A172 (cell line): ENCODE measurements at places on chromosomes 1 and 21. TPM values are rescaled to one million over a fixed set of nuclear protein-coding genes. Genes with fewer than 3 reads are reported as not detected.

DNA sequence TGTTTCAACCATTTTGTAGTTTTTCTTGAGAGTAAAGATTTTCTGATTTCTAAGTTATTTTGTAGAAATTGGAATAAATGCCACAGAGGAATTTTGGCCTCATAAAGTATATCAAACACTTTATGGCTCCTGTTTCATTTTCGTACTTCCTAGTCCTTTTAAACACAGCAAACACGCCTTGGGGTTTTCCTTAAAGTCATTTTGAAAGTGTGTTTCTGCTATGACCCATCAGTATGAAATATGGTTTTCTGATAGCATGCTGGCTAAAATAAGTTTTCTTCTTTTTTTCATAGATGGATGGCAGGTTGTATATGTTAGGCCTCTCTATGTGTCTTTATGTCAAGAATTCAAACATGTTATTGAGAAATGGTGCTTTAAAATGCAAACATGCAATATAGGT is 940.1 kb upstream of the TMPRSS15 start:
- DNase-seq, result no peak

GRCh38 chr1:203598752-203599151 is 27.9 kb upstream of the ATP2B4 start:
- DNase-seq, result no peak

Gene AMY2B
- total RNA-seq, result not detected in 2 replicates

Gene TNFSF4
- total RNA-seq, result 60.3 and 63.8 TPM in 2 replicates

DNA sequence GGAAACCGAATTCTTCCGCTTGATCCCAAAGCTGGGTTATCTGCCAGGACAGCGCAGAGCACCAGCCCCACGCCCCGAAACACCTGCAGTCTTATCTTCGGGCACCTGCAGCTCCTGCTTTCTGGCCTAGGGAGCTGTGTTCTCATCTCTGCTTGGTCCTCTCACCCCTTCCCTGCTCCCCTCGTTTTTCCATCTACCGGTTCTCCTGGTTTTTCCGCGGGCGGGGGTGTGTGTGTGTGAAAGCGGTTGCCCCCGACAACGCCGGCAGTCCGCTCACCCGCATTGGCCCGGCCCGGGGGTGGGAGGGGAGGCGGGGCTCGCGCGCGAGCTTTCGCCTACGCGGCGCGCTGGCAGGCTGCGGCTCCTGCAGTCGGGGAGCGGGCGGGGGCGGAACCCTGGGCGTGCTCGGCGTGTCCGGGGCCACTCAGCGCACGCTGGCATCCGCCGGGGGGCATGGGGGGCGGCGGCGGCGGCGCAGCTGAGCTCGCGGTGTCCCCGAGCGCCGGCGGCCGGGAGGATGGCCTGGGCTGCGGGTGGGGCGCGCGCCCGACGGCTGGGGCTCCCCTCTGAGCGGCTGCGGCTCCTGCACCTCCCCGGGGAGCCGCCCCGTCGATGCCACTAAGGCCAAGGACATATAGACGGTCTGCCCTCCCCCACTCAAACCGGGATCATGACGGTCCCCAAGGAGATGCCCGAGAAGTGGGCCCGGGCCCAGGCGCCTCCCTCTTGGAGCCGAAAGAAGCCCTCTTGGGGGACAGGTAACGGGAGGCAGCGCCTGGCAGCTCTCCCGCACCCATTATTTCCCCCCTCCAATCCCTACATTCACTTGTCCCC is 3.2 kb downstream of the ATP8B2 start:
- no peak for DNase-seq

- DNase-seq, result no peak
These were observed 43.5 kb downstream of the TCEANC2 start for GRCh38 chr1:54096877-54097240.

GRCh38 chr1:211183747-211184313 is 49.9 kb upstream of the KCNH1 start:
- no peak for DNase-seq

DNA sequence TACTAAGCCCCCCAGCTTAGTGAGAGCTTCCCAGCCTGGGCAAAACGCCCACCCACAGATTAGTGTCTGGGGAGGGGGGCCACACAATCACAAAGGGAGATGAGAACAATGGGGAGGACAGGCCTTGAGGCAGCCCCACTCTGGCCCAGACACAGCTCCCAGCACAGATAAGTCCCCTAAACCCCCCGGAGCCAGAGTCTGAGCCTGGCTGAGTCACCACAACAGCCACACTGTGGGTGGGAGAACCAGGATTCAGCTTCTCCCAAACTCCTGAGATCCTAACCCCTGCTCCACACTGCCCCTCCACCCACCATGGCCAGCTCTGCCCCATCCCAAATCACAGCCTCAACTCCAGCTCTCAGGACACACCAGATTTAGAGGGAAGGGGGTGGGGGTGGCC is 4.2 kb downstream of the NECTIN4 start:
- DNase-seq, result no peak

Gene COL8A2
- 0.62 and 0.72 TPM in 2 replicates for total RNA-seq

- peak; percentile 82 for DNase-seq
These were observed 73.6 kb downstream of the ZNF281 start for GRCh38 chr1:200336101-200336845.

Gene DLGAP3
- total RNA-seq, result 0.72 TPM in 1 of 2 replicates, not detected in the other

DNA sequence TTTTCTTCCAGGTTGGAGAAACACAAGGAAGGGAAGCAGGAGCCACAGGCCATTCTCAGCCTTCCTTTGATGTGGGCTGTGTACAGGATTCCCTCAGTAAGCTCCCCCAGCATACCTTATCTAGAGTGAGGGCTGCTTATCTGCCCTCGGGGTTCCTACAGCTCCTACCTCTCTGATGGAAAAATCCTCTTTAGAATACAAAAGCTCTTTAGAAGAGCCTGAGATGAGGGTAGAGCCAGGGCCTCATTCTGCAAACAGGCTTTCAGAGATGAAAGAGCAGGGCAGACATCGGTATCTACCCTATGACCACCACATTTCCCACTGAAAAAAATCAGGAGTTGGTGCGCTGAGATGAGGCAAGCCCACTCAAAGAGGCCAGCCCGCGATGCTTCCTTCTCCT is 85.1 kb downstream of the PLPP3 start:
- DNase-seq, result no peak

GRCh38 chr1:1063261-1063944 is 10.7 kb downstream of the RNF223 start:
- no peak for DNase-seq

Gene FAM131C
- total RNA-seq, result 1.1 and 1.8 TPM in 2 replicates

- peak; percentile 98 for DNase-seq
These were observed 41.0 kb downstream of the CRYAA start for GRCh38 chr21:43209575-43210453.

DNA sequence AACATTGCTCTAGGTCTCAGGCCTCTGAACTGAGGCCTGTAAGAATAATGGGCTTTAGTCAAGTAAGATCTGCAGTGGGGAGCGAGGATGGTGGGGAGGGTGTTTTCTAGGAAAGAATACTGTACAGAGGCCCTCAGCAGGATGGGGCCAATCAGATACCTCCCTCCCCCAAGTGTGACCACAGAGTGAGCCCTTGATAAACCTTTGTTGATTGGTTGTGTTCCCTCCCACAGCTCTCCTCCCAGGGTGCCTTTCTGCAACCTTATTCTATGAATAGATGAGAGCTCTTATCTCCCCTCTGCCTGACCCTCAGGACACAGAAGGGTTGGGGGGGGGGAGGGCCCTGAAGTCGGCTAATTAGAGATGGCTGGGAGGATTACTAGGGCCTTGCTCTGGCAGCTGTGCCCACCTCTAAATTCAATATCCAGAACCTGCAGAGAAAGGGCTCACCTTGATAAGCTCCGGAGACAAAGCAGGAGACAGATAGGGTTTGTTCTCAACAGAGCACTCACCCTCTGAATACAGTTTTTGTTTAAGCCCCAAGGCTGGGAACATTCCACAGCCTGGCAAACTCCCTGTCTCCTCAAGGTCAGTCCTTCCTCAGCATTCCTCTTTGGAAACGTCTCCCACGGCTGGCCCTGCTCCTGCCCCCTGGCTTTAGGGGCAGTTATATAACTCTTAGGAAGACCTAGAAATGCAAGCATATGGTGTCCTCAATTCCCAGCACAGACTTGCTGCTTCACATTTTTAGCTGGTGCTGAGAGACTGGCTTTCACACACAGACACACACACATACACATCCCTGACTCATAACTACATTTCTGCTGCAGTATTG is 42.9 kb downstream of the ATP1A1 start:
- no peak for DNase-seq

DNA sequence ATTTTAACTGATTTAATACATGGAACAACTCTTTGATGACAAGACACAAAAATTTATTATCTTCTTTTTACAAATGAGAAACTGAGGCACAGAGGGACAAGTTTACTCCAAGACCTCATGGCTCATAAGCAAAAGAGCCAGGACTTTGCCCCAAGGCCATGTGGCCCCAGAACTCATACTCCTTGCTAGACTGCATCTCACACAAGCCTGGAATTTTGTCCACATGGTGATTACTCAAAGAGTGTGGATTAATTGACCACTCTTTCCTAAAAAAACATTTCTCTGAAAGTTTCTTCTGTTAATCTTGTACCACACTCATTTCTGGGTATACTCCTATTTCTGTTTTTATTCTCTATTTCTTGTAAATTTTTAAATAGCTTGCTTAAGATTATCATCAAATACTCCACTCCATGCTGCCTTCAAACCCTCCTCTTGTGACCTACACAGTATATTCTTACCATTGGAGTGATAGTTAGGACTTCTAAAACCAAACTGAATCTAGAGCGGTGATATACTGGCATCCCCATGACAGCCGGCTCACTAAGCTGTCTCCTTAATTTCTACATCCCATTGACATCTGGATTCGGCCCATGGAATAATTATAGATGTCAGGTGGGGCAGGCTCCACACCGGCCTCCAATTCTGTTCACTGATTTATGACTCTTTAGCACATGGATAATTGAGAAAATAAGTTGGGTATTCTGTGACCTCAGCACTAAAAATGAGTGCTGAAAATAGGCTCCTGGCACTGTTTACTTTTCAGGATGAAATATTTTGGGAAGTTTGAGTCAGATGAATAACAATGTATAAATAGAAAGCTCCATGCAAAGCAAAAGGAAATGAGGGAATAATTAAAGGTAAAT is 16.1 kb downstream of the RGS4 start:
- DNase-seq, result peak; percentile 61

Gene OR2T5
- total RNA-seq, result not detected in 2 replicates

Gene RSRP1
- 22.4 and 29.8 TPM in 2 replicates for total RNA-seq
